Stimulated activated naive CD8-positive, alpha-beta T cell treated with anti-CD3 and anti-CD28 coated beads, Interleukin-15, amount 100 ng/mL, for 72 hours (primary cell): ENCODE measurements at places on chromosomes 5 and 9.

GRCh38 chr5:167219298-167219697 lies 1072.1 kb upstream of the WWC1 start:
- DNase-seq, result no peak

- no peak for DNase-seq
These were observed 50.3 kb downstream of the GNAQ start for GRCh38 chr9:77981332-77981731.

DNA sequence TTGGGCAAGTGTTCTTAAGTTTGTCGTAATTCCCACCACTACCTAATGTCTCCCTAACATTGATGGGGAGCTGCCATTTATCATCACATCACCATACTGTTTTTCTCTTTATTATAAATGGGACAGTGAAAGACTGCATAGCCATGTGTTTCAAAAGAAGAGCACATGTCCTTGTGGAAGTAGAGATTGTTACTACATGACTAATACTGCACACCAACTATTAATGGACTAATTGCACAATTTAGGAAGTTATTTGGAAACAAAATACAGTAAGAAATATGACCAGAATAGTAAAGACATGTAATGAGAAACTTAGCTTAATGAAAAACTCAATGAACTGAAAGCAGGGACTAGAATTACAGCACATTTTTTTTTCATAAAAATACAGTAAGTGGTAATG lies 12.0 kb upstream of the ELOVL7 start:
- DNase-seq, result no peak

DNA sequence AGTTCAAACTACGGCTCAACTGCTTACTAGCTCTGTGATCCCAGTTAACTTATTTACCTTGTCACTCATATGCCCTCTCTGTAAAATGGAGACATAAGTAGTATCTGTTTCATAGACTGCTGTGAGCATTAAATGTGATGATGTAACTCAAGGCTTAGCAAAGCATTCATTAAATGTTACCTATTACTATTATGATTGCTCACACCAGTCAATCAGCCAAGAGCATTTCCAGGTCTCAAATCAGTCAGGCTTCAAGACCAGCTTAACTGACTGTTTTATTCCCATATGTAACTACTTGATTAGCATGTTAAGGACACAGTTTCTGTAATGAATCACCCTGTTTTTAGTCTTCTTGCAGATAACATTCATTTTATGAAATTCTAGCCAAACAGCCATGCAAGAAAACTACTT lies 413.3 kb downstream of the MLLT3 start:
- DNase-seq, result peak; percentile 47

DNA sequence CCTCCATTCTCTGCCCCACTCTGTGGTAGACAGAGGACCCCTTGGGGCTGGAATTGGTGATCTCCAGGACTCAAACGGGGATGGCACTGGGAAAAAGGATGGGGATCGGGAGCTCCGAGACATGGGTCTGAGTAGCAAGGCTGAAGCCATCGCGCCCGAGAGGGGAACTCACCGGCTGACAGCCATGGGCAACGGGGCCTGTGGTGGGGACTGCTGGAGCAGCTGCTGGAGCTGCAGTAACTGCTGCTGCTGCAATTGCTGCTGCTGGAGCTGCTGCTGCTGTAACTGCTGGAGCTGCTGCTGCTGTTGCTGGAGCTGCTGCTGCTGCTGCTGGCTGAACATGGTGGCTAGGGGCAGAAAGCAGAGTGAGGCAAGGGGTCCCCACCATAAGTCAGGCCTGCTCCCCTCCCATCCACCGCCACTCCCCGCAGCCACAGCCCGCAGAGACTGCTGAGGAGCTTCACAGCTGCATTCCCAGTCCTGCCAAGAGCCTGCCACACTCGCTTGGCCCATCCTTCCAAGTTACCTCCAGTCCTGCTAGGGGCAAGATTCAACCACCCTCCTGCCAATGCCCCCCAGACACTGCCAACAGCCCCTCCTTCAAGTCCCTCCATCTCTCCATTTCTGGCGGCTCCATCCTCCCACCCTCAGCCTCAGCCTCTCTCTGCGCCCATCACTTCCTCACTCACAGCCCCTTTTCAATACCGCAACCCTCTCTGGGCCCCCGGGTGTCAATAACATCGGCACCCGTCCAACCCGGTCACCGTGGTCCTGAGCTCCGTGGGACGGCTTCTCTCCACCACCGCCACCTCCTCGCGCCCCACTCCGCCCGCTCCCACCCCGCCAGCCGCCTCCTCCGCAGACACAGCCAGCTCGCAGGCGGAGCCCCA lies 611 bp downstream of the CIZ1 start:
- no peak for DNase-seq

GRCh38 chr9:105244003-105244733 lies at the start of gene SLC44A1:
Gene SLC44A1, plus strand, starts transcription at chr9:105244651. Its CDS starts 218 bp downstream, at chr9:105244869.
- peak; percentile 90 for DNase-seq

DNA sequence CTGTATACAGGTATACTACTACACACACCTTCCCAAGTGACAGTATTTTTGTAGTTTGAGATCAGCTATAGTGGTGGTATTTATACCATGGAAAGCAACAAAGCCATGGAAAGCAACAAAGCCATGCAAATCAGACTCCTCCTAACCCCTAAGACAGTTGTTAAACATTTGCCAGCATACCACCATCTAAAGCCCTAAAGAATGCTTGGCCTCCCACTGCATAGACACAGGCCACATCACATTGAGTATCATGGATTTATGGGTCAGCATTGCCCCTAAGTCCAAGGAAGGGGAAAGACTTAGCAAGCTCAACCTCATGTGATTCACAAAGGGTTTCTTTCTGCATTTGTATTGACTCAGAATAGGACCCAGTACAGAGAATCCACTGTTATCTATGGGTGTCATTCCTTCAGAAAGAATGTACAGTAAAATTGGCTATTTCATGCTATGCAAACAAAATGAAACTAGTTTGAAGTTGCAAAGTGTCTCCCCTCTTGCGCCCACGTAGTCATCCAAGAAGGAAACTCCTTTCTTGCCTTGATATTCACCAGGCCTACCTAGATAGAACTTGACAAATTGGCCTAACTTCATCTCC lies 70.4 kb upstream of the IQGAP2 start:
- no peak for DNase-seq
